ENCODE measurements at places on chromosomes 2 and 18.

DNA sequence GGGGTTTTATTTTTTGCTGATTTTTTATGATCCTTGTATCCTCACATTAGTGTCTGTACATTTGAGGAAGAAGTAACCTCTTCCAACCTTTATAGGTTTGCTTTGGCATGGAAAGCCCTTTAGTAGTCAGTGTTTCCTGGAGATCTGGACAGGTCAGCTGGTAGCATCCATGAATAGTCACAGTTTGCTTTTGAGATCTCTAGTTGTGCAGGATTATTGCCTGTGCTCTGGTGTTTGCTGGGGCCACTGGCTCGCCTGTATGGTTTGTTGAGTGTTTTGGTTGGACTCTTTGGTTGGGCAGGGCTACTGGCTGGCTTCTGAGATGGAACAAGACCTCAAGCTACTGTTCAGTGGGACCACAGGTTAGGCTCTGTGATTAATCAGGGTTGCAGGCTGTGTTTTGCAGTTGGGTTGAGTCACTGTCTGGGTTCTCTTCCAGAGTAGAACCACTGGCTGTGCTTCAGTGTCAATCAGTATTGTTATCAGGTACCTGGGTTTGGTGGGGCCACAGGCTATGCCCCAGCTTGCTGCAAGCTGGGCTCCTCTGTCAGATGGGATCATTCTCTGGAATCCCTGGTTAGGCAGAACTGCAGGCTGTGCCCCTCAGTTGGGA lies 20.0 kb downstream of the SP140L start:
- no peak for DNase-seq

DNA sequence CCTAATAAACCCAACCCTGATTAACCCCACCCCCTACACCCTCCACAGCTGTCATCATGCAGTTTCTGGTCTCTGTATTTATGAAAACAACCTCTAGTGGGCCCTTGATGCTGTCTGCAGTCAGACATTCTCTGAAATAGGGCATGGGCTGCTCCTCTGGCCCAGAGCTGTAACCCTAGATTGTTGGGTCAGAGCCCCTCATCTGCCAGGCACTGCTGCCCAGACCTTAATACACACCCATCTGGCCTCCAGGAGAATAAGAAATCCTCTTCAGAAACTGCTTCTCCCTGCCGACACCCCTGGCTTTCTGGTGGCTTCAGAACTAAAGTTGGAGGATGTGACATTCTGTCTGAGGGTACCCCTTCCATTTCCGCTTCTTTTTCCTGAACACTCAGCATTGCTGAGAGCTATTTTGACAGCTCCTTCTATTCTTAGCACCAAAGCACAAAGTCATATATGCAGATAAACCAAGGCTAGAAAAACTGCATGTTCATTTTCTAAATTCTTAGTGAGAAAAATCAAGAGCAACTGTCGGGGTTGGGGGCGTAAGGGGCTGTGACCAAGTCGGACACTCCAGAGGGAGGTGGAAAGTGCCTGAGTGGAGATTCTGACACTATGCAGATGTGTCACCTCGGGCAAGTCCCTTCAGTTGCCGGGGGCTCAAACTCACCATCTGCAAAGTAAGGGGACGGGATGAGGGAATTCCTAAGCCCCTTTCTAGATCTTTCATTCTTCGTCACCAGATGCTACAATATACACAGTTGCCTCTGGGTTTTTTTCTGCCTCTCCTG lies 28.7 kb downstream of the SRSF7 start:
- DNase-seq, result no peak

DNA sequence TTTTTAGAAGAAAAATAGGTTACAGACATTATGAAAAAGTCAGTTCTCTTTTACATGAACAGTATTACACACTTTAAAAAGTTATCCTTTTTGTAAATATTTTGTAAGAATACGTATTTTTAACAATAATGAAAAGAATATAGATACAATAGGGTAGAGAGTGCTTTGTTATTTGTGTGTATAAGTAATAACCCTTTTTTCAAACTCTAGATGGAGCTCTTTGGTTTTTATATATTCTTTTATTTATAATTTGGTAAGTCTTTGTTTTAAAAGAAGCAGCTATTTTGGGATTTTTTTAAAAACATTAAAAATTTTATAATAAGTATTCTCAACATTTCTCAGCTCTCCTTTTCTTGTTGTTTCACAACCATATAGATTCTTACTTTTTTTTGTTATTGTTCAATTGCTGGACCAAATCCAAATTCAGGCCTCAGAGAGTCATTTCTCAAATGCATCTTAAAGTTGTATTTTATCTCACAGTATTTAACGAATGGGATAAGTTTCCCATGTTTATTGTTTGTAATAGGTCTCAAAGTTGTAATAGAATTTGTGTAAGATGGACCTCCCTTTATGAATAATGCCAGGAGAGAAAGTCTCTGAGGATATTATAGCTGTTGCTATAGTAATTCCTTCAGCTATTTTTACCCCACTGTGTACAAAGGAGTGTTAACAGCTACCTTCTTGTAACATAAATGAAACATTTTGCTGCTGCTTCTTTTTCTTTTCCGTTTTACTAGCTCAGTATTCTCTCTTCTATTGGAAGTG lies 46.4 kb downstream of the ACYP2 start:
- DNase-seq, result no peak

DNA sequence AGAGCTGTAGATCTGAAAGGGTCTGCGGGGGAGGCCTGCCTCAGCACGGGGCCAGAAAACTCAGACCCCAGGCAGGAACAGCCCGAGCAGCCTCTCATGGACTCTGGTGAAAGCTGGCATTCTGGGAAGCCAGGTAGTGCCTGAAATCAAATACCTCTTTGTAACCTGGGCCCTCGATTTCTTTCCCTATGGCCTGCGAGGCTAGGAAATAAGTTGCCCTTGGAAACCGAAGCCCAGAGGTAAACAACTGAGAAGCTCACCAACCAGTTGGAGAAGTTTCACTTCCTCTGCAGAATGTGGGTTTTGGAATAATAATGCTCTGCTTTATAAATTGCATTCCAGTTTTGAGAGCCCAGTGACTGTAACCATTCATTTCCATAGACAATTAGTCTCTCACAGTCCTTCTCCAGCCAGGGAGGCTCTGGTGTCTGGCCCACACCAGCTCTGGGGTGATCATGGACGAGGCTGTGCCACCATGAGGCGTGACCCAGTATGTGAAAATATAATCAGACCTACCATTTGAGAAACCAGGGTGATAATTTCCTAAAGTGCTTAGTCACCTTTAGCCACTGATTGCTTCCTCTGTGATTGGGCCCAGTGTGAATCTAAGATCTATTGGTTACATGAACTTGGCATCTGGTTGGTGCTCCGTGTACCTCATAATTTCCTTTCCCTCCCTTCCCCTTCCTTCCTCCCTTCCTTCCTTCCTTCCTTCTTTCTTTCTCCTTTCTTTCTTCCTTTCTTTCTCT lies 133.1 kb upstream of the PELI1 start:
- peak; percentile 50 for DNase-seq

- DNase-seq, result no peak
Observed at GRCh38 chr2:148021886-148022285, 995 bp downstream of the MBD5 start.

DNA sequence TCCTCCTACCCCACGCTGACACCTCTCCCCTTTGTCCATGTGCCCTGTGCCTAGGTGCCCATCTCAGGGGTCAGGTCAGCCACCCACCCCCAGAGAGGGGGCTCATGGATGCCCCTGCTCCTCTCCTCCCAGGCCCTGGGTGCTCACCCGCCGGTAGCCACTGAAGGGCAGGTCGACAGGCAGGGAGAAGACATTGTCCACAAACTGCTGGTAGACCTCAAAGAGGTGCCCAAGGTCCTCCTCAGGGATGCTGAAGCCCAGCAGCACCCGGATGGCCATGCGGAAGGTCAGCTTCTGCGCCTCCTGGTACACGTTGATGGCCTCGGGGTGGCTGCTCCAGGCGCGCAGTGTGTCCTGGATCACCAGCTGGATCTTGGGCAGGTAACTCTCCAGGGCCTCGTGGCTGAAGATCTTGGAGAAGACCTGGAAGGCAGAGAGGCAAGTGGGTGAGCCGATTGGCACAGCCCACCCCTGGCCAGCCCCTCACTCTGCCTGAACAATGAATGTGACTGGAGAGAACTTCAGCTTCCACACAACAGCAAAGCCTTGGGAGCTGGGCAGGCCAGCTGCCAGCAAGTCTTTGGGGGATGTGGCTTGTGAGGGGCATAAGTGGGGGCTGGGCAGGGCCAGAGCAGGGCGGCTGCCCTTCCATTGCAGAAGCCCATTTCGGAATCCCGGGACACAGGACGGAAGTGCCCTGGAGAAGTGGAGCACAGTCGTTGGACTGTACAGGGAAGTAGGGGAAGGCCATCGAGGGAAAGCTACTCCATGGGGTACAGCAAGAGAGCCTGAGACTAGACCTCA lies 12.5 kb downstream of the CYP26B1 start:
- no peak for DNase-seq

- DNase-seq, result peak; percentile 83
Observed at GRCh38 chr2:71592181-71592711, 138.9 kb downstream of the DYSF start.

DNA sequence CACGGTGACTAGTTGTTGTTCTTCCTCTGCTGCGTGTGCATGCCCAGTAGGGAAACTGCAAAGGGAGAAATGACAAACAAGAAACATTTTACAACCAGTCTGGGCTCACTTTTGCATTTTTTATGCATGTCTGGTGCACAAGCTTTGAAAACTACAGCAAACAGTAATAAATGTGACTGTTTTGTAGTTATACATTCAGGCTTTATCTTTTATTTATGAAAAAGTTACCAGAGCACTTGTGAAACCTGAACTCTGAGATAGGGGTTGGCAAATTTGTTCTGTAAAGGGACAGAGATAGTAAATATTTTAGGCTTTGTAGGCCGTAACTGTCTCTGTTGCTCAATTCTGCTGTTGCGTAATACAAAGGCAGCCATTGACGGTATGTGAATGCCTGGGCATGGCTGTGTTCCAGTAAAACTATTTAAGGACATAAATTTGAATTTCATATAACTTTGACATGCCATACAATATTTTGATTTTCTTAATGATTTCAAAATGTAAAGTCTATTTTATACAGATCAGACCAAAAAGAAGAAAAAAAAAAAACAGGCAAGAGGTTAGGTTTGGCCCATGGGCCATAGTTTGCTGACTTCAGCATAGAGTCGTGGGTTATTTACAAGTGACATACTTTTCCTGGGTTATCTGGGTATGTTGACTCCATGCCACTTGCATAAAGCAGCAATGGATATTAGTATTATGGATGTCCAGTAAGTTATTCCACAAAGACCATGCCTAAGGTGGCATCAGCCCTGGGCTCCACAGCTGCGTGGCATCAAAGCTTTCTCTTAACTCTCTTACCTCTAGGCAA lies 53.6 kb upstream of the EML6 start:
- peak; percentile 73 for DNase-seq

GRCh38 chr18:61554117-61554776 lies 221.0 kb downstream of the CDH20 start:
- DNase-seq, result no peak
